ENCODE measurements at places on chromosomes 5 and 9. TPM values are rescaled to one million over a fixed set of nuclear protein-coding genes. Genes with fewer than 3 reads are reported as not detected.

DNA sequence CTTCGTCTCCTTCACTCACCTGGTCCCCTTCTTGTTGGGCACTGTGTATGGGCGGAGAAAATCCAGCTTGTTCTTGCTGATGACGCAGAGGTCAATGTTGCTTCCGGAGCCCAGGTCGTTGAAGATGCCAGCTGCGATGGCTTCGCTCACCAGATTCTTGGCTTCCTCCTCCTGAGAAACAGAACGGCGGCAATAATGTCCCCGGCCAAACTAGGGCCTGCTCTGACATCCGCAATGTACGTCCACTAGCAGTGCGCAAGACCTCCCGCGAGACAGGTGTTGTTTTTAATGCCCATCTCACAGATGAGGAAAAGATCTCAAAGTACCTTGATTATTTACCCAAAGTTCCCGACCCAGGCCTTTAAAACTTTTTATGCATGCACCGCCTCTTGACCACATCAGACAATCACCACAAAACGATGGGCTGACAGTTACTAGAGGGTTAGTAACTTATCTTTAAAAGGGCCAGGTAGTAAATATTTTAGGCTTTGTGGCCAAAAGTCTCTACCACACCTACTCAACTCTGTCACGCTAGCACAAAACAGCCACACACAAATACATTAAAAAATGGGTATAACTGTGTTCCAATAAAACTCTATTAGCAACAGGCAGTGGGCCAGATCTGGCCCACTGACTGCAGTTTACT, 58.4 kb downstream of the PSMB7 start:
- no peak for DNase-seq

DNA sequence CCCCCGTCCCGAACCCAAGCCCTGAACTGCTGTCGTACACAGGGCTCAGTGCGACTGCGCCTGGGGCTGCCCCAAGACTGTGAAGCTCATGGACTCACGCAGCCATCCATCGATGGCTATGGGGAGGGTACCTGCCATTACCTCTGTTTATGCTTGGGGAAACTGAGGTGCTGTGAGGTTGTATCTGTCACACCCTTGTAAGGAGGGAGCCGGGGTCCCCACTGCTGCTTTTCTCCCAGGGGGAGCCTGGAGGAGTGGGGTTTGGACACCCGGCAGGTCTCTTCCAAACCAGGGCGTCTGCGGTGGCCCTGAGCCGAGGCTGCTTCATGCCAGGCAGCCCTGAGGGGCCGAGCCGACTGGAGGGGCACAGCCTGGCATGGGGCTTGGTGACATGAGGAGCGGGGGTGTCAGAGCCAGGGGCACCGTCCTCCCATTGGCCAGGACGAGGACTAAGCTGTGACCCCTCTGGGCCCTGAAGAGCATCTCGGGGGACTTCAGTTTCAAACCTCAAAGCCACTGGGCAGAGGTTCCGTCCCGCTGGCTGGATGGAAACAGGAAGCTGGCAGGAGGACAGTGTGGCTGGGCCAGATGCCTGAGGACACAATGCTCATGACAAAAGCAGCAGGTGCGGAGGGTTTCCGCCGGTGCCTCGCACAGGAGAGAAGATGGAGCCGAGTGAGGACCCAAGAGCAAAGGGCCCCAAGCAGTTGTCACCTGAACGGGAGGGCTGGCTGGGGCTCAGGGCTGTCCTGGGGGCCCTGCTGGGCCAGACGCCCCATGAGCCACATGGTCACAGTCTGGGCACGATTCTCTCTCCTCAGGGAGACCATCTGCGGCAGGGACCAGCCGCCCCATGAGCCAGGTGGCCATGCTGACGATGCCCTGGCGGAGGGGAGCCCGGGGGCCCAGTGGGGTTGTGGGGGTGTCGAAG, 54.4 kb upstream of the EXOC3 start:
- no peak for DNase-seq

GRCh38 chr5:170693701-170694100, 89.8 kb upstream of the GABRP start:
- DNase-seq: no peak

DNA sequence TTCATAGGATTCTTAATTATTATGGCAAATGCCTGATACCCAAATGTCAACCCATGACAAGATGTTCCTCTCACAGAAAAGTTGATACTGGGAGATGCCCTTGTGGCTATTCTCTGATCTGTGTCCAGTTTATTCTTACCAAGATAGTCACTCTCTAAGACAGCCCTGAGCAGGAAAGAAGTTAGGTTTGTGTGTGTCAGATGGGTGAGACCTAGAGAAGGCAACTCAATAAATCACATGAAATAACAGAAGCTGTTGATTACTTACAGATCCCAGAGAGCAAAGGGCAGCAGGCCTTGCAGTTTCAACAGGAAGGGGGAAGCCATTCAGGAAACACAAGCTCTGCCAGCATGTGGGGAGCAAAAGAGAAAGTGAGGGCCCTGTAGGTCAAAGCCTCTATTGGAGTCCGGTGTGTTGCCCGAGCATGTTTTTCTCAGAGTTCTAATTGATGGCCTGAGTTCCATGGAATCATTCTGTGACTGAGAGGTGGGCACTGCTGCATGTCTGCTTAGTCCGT, 1193.7 kb upstream of the CDH18 start:
- no peak for DNase-seq

DNA sequence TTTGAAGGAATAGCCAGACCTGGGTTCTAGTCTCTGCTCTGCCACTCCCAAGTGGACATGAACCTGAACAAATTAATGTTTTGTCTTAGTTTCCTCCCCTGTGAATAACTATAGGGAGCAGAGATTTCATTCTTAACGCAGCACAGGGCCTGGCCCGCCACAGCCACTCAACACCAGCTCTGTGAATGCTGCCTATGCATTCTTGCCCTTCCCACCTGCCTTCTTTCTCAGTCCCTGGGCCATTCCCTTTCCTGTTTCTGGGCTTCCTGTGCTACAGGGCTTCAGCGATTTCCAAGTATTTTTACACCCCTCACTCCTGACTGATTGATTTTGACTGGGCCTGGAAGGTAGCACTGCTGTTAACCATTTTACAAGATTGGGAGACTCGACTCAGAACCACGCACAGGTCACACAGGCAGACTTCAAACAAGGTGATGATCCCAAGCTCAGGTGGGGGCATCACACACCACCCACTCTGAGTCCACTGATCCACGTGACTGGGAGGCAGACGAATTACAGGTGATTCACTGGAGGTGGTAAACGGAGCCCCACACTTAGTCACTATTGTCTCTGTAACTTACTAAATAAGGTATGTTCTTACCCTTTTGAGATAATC, 21.4 kb downstream of the PTPN3 start:
- DNase-seq: no peak

DNA sequence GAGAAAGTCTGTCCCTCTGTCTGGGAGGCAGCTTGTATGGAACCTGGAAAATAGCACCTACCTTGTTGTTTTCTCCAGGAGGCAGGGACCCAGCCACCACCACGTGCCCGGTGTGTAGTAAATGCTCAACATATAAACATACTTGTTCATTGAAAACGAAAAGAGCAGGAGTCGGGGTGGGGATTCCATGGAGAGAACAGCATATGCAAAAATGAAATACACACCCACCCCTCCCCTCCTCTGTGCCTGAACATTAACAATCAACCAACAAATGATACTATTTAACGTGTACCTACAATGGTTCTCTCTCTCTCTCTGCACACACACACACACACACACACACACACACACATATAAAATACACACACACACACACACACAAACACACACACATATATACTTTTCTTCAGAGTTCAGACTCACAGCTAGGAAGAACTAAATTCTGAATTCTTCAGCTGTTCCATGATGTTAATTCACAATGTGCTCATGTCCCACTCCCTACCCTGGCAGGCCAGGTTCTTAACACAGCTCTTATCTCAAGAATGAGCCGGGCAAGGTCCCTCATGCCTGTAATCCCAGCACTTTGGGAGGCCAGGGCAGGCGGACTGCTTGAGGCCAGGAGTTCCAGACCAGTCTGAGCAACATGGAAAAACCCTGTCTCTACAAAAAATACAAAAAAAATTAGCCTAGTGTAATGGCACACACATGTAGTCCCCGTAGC, 16.3 kb upstream of the DENND1A start:
- DNase-seq: no peak

GPSM1 gene
- total RNA-seq: 19.2 TPM

RBM18 gene
- total RNA-seq: 21.7 TPM

All from lower lobe of right lung (tissue), 2 donors.